ENCODE measurements at places on chromosomes 3 and 15.

DNA sequence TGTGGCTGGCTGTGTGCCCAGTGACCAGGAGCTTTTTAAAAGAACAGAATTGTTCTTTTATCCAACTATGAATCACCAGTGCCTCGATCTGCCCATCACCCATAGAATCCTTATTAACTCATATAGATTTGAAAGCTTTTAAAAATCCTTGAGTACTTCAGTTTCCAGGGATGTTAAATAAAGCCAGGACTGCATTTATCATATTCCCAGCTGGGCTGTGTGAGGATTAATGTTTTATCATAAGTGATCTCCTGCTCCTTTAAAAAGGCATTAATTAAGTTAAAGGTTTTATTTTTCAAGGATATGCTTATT is 234.0 kb downstream of the MYRIP start:
- no peak for DNase-seq

GRCh38 chr3:9695746-9696145 is 7.9 kb upstream of the CPNE9 start:
- no peak for DNase-seq

- DNase-seq: no peak
Observed at GRCh38 chr3:152256851-152257562, 11.7 kb upstream of the MBNL1 start.

DNA sequence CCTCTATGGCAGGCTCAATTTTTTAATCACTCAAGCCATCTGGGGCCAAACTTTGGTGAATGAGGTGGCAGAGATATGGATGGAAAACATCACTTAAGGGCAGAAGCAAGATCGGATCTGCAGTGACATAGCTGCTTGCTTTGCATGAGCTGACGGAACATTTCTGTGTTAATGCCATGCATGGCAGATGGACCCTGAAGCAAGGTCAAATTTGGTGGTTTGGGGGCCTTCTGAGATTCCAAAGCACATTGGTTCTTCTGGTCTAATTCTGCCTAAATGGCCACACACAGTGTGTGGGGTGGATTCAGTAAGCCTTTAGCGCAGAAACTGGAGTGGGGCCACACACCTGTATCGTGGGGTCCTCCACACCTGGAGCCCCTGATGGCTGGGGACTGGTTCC is 38.3 kb upstream of the BCL2L10 start:
- DNase-seq: no peak

DNA sequence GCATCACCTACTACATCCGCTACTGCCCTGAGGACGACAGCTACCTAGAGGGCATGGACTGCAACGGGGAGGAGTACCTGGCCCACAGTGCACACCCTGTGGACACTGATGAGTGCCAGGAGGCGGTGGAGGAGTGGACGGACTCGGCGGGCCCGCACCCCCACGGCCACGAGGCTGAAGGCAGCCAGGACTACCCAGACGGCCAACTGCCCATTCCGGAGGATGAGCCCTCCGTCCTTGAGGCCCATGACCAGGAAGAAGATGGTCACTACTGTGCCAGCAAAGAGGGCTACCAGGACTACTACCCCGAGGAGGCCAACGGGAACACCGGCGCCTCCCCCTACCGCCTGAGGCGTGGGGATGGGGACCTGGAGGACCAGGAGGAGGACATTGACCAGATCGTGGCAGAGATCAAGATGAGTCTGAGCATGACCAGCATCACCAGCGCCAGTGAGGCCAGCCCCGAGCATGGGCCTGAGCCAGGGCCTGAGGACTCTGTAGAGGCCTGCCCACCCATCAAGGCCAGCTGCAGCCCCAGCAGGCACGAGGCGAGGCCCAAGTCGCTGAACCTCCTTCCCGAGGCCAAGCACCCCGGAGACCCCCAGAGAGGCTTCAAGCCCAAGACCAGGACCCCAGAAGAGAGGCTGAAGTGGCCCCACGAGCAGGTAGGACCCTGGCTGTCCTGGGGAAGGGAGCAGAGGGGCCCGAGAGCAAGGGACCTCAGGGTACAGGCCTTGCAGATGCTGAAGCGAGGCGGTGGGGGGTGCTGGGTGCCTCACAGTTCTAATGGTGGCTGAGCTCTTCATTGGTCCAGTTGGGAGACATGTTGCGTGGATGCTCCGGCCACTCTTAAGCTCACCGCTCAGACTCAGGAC is 168.6 kb downstream of the APBA2 start:
- DNase-seq: no peak

DNA sequence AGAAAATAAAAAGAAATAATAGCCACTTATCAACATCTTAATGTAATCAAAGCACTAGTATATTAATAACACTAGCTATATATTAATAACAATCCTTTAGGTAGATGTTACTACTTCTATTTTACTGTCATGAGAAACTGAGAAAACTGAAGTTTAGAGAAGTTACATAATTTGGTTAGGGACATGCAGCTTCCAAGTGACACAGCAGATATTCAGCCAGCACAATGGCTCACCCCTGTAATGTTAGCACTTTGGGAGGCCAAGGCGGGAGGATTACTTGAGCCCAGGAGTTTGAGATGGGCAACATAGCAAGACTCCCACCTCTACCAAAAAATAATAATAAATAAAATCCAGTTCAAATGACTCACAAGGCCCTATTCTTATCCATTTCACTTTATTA is 1.9 kb upstream of the UBR1 start:
- no peak for DNase-seq

DNA sequence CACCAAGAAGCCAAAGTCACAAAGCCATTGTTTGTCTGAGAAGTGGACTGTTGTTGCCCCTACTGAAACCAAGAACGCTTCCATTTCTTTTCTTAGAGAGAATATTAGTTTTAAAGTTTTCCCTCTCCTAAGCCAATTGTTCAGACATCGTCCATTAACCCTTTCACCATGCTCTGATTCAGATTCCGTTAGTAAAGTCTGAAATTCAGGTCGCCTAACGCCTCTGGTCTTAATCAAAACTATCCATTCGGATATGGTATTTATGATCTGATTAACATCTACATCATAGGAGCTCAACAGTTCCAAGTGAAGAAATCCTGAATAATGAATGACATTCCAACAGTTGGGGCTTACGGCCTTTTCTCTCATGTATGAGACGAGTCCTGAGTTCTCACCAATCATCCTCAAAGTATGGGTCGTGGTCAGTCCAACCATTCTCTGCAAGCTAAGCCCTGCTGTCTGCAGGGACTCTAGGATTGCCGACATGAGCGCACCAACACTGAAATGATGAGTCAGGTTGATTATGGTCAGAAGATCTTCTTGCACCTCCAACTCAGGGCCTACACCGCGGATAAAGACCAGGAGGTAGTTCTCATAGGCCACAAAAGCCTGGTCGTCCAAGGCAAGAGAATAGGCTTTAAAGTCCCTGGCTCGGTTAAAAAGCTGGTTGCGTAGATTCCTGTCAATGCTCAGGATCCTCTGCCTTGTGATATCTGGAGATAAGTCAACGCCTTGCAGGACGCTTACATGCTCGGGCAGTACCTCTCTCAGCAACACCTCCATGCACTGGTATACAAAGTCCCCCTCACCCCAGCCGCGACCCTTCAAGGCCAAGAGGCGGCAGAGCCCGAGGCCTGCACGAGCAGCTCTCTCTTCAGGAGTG is 767 bp downstream of the EPM2AIP1 start:
- DNase-seq: no peak

- DNase-seq: peak; percentile 56
Observed at GRCh38 chr15:81133782-81134461, at the start of gene CFAP161. Gene CFAP161 (plus strand): TSS chr15:81134270. CDS start chr15:81134330, 60 bp downstream.

GRCh38 chr3:152870027-152870426 is 35.1 kb downstream of the P2RY1 start:
- DNase-seq: no peak

DNA sequence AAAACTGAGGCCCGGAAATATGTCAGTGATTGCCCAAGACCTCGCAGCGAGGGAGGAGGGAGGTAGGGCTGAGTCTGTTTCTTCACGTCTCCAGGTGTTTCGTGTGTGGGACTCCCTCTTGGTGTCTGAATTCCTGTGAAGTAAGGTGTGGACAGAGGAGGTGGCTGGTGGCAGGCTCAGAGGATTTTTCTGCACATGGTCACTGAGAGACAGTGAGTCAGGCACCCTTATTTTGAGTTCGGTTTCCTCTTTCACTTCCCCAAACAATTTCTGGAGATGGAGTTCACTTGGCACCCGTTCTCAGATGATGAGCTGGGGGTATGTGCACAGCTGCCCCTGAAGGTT is 46.3 kb upstream of the VPS8 start:
- no peak for DNase-seq

GRCh38 chr3:26591926-26592325 is 30.6 kb upstream of the LRRC3B start:
- no peak for DNase-seq

- DNase-seq: no peak
Observed at GRCh38 chr3:189966843-189967242, 153.9 kb downstream of the P3H2 start.

DNA sequence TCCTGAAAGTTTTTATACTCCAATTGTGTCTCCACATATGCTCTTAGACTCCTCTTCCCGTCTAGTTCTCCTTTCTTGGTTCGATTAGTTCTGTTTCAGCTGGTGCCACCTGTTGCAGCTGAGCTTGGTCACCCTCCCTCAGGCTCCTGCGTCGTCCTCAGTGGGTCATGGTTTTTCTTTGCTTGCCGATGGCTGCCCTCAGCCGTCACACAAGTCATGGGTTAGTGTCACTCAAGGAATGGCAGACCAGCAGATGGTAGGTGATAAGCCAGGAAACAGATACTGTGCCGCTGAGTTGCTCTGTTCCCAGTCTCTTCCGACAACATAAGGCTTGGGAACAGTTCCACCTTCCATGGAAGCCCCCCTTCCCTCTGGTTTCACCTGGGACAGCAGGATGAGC is 109.9 kb downstream of the IGF1R start:
- DNase-seq: no peak

GRCh38 chr3:116148881-116149851 is 296.1 kb downstream of the LSAMP start:
- DNase-seq: no peak

DNA sequence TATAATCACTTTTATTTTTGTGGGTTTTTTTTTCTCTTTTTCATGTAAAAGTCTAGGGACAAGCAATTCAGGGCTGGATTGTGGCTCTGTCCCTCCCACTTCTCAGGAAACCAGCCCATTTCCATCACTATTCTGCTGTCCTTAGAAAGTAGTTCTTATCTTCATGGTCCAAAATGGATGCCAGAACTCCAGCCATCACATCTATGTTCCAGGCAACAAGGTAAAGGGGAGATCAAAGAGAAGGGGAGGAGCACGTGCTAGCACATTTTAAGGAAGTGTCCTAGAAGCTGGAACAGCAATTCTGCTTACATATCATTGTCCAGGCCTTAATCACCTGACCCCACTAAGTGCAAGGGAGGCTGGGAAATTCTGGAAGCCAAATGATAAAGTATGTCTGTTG is 181.1 kb upstream of the C2CD4B start:
- no peak for DNase-seq

- no peak for DNase-seq
Observed at GRCh38 chr15:89089316-89090230, 1.3 kb downstream of the ABHD2 start.

DNA sequence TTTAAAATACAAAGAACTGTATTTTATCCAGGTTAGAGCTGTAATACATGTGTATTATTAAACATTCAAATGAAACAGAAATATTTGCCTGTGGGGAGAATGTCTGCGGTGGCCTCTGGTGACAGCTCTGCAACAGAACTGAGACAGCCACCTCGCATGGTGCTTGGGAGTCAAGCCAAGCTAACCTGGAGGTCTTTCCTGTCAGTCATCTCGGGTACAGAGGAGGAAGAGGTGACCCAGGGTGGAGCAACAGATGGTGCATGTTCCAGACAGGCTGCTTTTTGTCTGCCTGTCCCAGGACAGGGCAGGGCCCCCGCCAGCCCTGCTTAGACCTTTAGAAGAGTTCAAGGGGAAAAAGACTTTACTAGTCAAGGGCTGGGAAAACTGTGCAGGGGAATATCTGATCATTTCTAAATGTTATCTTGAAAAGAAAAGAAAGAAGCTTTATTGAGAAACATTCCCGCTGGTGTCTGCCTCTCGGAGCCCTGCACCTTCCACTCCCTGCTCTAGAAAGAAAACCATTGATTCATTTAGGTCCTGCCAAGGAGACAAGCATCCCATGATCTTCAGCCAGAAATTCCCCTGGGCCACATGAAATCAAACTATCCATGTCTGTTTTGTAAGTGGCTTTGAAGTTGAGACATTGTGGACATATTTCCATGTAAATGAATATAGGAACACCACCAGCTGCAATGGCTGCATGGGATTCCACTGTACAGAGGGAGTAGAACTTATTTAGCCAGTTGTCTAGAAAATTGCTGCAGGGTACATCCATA is 5.5 kb upstream of the NR2E3 start:
- DNase-seq: no peak

- DNase-seq: no peak
Observed at GRCh38 chr3:142498397-142499180, 50.8 kb upstream of the XRN1 start.

- DNase-seq: no peak
Observed at GRCh38 chr3:10566451-10566850, 61.1 kb upstream of the ATP2B2 start.

DNA sequence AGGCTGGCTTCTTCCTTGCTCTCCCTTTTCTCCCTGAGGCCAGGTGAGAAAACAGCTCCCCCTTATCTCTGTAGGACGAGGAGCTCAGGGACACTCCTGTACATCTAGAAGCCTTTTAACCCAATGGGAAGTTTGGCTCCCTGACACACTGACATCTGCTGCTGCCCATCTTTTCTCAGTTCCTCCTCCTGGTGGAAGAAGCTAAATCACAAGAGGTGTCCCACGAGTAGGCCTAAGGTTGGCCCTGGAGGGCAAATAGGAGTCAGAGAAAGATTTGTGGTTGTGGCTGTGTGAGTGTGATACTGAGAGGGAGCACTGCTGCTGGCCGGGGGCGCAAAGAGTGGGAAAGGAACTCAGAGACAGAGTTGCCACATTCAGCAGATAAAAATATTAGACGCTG is 49.5 kb downstream of the ARHGAP31 start:
- DNase-seq: no peak

DNA sequence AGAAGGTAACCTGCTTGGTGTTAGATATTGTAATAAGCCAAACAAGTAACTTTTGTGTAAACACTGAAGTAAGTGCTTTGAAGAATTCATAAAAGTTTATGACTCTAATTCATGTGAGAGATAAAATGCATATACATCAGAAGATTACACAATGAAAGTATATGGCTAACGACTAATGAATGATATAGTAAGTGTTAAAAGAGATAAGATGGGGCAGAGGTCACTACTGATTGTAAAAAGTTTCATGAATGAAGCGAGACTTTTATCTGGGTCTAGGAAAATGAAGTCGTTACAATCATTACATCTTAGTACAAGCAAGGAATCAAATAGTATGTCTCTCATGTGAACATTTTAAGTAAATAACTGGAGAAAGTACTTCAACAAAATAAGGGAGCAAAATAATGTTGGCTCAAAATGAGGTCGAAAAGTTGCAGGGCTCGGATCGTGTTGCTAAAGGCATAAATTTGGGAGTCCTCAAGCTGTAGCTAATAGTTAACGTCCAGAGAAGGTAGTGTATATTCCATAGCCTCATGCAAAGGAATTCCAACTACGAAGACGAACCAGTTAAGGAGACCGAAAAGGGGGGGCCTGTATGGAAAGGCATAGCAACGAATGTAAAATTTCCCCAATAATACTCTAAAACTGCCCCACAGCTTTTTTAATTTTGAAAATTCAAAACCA is 984 bp upstream of the DUT start:
- peak; percentile 37 for DNase-seq
